Type B pancreatic cell (in vitro differentiated cells): ENCODE measurements at places on chromosomes 11 and 22.

DNA sequence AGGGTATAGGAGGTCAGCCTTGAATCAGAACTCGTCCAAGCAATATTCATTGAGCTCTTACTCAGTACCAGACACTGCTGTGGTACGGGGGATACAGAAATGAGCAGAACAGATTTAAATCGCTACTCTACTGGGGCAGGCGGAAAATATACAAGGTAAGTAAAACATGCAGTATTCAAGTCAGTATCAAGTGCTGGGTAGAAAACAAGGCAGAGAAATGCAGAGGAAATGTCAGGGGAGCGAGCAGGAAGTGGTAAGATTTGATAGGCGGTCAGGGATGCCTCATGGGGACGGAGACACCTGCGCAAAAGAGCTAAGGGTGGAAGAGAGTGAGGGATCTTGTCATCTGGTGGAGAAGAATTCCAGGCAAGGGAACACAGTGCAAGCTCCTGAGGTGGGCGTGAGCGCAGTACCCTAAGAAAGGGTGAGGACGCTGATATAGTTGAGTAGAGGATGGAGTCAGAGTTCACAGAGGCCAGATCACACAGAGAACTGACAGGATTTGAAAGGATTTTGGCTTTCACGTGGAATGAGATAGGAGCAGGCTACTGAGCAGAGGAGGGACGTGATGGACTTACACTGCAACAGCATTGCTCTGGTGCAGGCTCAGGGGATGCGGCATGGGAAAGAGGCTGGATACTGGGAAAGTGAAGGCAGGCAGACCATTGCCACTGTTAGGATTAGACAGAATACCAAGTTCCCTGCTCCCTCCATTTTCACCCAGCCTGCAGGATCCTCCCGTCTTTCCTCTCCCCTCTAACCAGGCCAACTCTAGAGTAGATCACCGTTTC is 35.8 kb downstream of the SC5D start:
- no peak overlapping the region for H3K27ac ChIP-seq
- no peaks in the 10 kb centered on the region for H3K36me3 ChIP-seq
- no peak for DNase-seq
- H3K4me3 ChIP-seq: no peak overlapping the region

GRCh38 chr22:27146866-27147633 is 489.7 kb downstream of the MIAT start:
- no peak for DNase-seq
- H3K27me3 ChIP-seq: peaks cover 16% of the 10 kb centered on the region
- no peak overlapping the region for H3K27ac ChIP-seq

DNA sequence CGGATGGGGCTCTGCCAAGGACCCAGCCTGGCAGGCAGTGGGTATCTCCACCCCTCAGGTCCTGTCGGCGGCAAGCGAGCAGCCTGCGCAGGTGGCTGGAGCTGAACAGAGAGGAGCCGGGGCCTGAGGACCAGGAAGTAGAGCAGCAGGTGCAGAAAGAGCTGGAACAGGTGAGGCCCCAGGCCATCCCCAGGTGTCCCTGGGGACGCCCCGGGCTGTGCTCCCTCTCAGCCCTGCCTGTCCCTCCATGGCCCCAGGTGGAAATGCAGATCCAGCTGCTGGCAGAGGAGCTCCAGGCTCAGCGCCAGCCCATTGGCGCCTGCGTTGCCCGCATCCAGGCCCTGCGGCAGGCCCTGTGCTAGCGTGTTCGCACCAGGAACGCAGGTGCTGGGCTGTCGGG is 44.0 kb downstream of the PISD start:
- no peaks in the 10 kb centered on the region for H3K27me3 ChIP-seq
- H3K4me3 ChIP-seq: no peak overlapping the region
- H3K4me1 ChIP-seq: peaks cover 12% of the 10 kb centered on the region
- no peak overlapping the region for H3K27ac ChIP-seq

- DNase-seq: no peak
- H3K36me3 ChIP-seq: no peaks in the 10 kb centered on the region
- H3K4me3 ChIP-seq: peak overlapping the region; percentile 56
Measured at GRCh38 chr22:39343259-39344045, 6.3 kb upstream of the SYNGR1 start.

DNA sequence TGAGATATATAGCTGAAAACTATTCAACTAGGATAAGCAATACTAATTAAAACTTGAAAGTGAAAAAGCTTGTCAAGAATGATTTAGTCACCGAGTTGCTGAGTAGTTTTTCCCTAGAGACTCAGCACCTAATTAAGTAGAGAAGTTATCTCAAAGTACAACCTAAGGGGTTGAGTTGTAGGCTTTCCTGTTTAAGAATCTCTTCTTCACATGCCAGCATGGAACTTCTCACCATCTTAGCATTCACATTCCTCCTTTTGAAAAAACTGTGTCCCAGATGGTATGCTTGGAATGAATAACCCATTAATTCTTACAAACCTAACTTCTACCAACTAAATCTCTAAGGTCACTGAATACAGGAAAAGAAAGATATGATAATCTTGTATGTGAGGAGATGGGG is 303.3 kb upstream of the ZC3H12C start:
- no peak for DNase-seq
- peaks cover 15% of the 10 kb centered on the region for H3K4me1 ChIP-seq
- no peaks in the 10 kb centered on the region for H3K27me3 ChIP-seq
- H3K36me3 ChIP-seq: no peaks in the 10 kb centered on the region
- H3K27ac ChIP-seq: no peak overlapping the region

DNA sequence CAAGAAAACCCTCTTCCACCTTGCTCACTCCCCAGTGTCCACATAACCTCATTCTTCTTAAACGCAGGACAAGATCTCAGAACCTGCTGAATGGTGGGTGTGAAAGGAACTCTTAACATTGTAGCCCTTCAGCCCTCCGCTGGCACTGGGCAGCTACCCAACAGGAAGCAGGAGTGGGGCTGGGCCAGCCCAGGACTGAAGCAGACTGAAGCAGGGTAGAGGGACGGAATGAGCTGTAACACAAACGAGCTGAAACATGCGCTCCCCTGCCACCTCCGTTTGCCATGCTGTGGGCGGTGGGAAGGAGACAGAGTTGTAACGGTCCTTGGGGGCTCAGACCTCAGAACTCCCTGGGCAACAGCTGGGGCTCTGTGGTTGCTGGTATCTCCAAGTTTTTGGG is 23.6 kb downstream of the NPAT start:
- no peak overlapping the region for H3K4me3 ChIP-seq
- peaks cover 19% of the 10 kb centered on the region for H3K4me1 ChIP-seq
- peaks cover 30% of the 10 kb centered on the region for H3K36me3 ChIP-seq

GRCh38 chr11:76267556-76267955 is 61.3 kb upstream of the WNT11 start:
- H3K36me3 ChIP-seq: no peaks in the 10 kb centered on the region
- peaks cover 9% of the 10 kb centered on the region for H3K27me3 ChIP-seq
- peaks cover 5% of the 10 kb centered on the region for H3K4me1 ChIP-seq
- H3K27ac ChIP-seq: no peak overlapping the region
- DNase-seq: no peak
- no peak overlapping the region for H3K4me3 ChIP-seq

DNA sequence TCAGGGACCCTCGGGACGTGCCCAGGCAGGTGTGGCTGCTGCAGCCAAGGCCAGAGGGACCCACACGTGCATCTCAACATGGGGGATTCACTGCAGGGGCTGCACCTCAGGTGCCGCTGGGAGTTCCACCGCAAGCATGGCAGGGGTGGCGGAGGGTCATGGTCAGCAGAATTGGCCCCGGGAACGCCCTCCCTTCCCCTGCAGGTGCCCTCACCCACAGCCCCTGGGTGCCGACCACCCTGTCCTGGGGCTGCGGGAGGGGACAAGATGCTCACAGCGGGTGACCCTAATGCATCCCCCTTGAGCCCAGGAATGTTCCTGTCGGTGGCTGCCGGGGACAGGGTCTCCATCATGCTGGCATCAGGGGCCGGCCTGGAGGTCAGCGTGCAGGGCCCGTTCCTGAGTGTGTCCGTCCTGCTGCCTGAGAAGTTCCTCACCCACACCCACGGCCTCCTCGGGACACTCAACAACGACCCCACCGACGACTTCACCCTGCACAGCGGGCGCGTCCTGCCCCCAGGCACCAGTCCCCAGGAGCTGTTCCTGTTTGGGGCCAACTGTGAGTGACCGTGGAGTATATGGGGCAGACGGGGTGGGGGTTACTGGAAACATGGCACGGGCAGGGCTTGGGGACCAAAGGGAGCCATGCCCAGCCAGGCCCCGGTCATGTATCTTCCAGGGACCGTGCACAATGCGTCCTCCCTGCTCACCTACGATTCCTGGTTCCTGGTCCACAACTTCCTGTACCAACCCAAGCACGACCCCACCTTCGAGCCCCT is 5.8 kb downstream of the SUSD2 start:
- H3K4me1 ChIP-seq: no peaks in the 10 kb centered on the region
- no peak overlapping the region for H3K4me3 ChIP-seq
- peak; percentile 70 for DNase-seq
- no peak overlapping the region for H3K27ac ChIP-seq
- no peaks in the 10 kb centered on the region for H3K27me3 ChIP-seq

DNA sequence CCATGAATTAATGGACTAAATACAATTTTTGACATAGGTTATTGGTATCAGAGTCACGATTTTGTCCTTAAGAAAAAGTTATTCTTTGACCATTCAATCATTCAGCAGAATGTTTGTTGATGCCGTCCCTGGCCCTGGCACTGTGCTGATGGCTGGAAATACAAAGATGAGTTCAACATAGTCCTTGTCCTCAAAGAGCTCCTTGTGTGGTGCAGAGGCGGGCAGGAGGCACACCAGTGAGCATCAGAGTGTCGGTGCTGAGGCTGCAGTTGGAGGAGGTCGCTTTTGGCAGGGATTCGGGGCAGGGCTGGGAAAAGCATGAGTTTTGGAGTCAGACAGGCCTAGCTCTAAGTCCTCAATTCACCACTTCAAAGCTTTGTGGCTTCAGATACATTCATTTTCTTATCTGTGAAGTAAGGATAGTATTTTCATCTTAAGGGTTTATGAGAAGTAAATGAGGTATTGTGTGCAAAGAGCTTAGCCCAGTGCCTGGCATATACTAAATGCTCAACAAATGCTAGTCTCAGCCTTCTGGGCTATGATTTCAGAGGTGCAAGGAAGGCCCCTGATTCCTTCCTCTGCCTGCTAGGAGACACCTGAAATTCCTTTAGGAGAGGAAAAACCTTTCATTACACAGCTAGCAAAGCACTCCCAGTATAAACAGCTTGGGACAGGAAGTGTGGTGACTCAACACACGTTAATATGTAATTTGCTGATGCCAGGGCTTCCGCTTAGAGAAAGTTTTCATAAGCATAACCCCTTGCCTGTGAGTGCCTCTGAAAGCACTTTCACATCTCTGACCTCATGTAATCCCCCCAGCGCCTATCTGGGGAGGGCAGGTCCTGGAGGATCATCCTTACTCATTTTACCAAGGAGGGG is 113.8 kb downstream of the NECTIN1 start:
- peaks cover 16% of the 10 kb centered on the region for H3K27me3 ChIP-seq
- no peak overlapping the region for H3K4me3 ChIP-seq
- no peaks in the 10 kb centered on the region for H3K36me3 ChIP-seq
- DNase-seq: no peak

DNA sequence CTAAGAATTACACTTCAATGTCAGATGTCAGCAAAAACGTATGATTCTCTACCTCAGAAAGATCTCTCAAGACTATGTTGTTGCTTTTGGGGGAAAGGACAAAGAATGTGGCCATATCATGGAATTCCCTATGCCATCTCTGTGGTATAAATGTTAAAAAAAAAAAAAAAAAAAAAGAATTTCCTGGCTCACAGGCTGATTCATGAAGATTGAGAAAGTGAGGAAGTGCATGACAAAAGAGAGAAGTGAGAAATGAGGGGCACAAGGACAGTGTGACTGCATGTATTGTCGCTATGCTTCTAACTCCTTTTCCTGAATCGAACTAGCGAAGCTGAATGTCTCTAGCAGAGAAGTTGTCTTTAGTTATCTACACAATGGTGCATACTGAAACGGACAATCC is 80.6 kb upstream of the CARD18 start:
- no peaks in the 10 kb centered on the region for H3K36me3 ChIP-seq
- H3K27me3 ChIP-seq: no peaks in the 10 kb centered on the region
- no peak overlapping the region for H3K4me3 ChIP-seq
- no peak overlapping the region for H3K27ac ChIP-seq
- DNase-seq: no peak
- H3K4me1 ChIP-seq: no peaks in the 10 kb centered on the region

DNA sequence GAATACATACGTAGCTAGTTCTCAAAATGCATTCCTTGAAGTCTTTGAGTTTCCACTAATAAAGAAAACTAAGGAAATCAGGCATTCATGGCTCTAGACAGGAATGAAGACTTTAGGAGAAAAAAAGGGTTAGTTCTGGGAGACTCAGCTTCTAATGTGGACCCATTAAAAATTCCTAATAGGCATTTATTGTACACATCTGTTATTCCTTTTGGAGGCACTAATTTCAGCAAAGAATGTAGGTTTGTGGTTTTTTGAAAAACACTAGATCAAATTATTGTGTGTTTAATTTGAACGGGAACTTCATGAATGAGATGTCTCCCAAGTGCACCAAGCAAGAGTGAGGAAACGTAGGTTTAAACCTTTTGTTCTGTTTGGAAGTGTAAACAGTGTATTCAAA is 42.7 kb downstream of the PARVA start:
- no peak overlapping the region for H3K27ac ChIP-seq
- H3K36me3 ChIP-seq: no peaks in the 10 kb centered on the region
- H3K4me1 ChIP-seq: peaks cover 18% of the 10 kb centered on the region
- no peaks in the 10 kb centered on the region for H3K27me3 ChIP-seq
- H3K4me3 ChIP-seq: no peak overlapping the region
- no peak for DNase-seq

DNA sequence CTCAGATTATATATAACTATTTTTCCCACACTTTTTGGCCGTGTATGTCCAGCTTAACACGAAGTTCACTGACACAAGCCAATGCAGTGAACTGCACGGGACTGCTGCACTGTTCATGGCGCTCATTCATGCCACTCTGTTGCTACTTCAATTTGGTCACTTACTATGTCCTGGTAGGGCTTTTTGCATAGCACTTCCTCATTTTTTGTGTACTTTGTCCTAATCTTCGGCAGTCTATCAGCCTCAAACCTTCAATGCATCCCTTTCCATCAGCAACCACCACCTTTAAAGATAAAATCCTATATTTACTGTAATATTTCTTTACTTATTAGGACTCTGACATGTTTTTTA is 18.7 kb upstream of the ARHGAP32 start:
- H3K36me3 ChIP-seq: no peaks in the 10 kb centered on the region
- no peak overlapping the region for H3K4me3 ChIP-seq
- no peak overlapping the region for H3K27ac ChIP-seq
- H3K4me1 ChIP-seq: peaks cover 19% of the 10 kb centered on the region

DNA sequence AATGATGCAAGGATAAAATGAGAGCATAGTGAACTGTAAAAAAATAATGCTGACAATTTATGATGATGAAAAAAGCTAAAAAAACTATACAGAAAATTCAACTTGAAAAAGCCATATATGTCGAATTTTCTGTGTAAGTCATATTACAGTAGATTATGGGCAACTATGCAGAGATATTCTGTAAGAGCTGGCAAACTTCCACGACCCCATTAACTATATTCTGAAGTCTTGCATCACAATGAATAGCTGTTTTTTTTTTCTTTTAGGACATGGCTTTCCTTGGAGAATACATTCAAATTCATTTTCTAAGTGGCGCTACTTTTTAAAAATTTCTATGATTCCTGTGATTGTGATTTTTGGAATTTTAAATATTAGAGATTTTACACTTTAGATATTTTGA is 18.4 kb downstream of the PSMD13 start:
- H3K4me3 ChIP-seq: no peak overlapping the region
- H3K27ac ChIP-seq: no peak overlapping the region
- no peaks in the 10 kb centered on the region for H3K4me1 ChIP-seq

GRCh38 chr11:130133716-130134115 is 25.9 kb upstream of the ST14 start:
- no peak overlapping the region for H3K27ac ChIP-seq
- H3K4me3 ChIP-seq: no peak overlapping the region
- no peak for DNase-seq
- H3K4me1 ChIP-seq: peaks cover 4% of the 10 kb centered on the region
